ENCODE measurements at places on chromosomes 1 and 21.

DNA sequence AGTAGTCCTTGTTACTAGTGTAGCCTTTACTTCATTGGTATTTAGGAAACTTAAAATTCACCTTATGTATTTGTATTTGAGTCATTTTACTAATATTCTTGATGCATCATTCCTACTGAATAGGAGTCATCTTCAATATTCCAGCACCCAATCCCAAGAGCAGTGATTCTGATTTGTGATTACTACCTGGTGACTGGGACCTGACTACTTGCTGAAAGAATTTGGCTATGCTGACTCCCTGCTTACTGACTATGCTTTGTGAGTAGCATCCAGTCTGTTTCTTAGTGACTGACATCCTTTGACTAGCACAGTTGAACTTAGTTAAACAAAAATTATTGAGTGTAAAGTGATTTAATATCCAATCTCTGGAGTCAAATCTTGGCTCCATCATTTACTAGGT, 129.9 kb upstream of the NEGR1 start:
- DNase-seq = no peak

DNA sequence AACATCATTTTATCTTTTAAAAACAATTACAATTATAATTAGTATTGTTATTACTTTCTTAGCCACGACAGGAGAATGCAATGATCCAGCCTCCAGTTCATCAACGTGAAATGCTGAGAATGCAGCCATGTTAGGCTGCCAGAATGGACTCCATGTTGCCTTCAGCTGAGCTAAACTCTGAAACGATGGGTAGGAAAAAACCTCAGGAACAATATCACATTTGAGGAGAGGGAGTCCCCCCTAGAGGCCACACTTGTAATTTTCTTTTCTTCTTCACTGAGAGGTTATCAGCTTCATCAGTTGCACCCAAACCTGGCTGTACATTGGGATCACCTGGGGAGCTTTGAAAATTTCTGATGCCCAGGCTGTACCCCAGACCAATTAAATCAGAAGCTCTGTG, 34.6 kb upstream of the DNAH14 start:
- no peak for DNase-seq

GRCh38 chr1:235864931-235865525, 1.7 kb downstream of the LYST start:
- no peak for DNase-seq

DNA sequence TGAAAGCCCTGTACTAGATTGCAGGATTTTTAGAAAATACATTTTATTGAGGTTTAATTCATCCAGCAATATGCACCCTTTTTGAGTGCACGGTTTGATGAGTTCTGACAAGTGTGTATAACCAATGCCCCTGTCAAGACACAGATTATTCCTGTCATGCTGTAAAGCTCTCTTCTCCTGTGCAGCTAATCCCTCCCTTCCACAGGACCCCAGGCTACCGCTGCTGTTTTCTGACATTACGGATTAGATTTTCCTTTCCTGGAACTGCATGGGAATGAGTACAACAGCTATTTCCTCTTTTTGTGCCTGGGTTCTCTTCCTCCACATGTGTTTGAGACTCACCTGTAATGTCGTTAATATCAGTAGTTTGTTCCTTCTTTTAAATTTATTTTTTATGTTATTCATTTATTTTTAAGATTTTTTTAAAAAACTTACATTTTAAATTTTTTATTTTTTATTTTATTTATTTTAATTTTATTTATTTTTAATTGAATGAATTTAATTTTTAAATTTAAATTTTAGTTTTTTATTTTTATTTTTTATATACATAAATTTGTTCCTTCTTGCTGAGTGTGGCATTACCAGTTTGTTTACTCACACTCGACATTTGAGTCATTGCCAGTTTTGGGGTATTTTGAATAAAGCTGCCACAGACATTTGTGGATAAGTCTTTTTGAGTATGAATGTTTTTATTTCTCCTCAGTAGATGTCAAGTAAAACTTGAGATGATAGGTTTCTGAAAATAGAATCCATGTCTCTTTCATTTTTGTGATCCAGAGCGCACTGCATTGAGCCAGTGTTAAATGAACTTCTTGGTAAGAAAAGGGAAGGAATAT, 79.0 kb upstream of the B3GALT5 start:
- DNase-seq = no peak

- DNase-seq = no peak
Measured at GRCh38 chr1:66227966-66228365, 306.0 kb upstream of the SGIP1 start.

DNA sequence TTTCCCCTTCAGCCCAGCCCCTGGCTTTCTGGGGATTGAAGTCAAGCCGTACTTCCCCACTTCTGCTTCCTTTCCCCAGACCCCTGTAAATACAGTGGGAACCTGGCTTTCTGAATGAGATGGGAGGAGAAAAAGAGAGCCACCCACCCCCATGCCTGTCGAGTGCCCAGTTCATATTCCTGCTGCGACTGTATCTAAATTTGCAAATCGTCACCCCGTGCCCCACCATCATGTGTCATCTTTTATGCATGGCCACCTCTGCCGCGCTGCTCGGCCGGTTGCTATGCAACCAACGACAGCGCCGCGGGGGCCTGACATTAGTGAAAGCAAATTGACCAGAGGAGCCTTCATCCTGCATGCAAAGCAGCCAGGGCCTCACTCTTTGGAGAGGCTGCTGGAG, 143.0 kb downstream of the ELAVL4 start:
- DNase-seq = no peak

DNA sequence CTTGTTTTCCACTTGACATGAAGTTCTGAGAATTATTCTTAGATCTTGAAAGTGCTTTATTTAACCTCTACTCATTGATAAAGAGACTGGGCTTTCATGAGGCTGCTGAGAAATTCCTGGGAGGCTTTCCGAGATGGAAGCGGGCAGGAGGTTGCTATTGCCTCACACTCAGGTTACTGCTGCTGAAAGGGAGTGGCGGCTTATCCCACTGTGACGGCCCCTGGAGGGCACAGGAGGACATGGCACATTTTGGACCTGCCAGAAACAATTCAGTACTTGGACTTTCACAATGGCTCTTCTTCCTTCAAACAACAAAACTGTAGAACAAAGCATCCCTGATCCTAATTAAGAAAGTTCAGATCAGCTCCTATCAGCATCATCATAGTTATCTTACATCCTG, 16.2 kb upstream of the MARK1 start:
- DNase-seq = no peak

GRCh38 chr1:44119525-44119924, 904 bp downstream of the KLF17 start:
- no peak for DNase-seq

GRCh38 chr1:107897438-107898345, 67.3 kb downstream of the VAV3 start:
- no peak for DNase-seq

DNA sequence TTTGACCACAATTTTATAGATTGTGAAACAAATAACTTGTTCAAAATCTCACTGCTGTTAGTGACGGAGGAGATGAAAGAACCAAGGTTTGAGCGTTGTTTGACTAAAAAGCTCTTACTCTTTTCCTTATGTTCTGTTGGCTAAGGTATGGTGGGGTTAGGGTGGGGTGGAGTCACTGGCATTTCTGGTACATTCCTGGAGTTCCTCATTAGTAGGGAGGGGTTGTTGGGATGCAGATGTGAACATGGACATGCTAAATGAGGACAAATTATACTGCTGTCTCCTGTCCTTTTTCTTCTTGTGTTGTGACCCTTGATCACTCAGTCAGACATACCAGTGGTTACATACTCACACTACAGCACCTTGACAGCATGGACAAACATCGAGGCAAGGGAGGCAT, 26.2 kb upstream of the CD1D start:
- DNase-seq = no peak

DNA sequence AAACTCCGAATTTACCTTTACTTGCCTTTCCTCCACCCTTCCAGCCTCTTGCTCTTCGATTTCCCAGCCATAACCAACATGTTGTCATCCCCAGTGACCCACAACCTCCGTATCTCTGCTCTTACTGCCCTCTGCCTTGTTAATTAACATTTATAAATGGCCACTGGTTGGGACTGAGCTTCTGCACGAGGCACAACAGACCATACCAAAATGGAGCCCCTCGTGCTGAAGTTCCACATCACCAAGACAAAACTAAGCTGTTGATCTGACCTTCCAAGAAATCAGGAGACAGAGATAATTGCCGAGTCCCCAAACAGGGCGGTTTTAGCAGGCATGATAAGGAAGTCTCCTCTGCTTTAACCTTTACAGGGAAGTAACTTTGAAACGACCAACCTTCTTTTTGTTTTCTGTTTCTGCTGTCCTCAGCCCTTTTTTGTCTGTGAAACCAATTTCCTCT, 71.9 kb downstream of the NMNAT2 start:
- DNase-seq = no peak

- DNase-seq = no peak
Measured at GRCh38 chr1:154860156-154860870, 9.8 kb downstream of the KCNN3 start.

DNA sequence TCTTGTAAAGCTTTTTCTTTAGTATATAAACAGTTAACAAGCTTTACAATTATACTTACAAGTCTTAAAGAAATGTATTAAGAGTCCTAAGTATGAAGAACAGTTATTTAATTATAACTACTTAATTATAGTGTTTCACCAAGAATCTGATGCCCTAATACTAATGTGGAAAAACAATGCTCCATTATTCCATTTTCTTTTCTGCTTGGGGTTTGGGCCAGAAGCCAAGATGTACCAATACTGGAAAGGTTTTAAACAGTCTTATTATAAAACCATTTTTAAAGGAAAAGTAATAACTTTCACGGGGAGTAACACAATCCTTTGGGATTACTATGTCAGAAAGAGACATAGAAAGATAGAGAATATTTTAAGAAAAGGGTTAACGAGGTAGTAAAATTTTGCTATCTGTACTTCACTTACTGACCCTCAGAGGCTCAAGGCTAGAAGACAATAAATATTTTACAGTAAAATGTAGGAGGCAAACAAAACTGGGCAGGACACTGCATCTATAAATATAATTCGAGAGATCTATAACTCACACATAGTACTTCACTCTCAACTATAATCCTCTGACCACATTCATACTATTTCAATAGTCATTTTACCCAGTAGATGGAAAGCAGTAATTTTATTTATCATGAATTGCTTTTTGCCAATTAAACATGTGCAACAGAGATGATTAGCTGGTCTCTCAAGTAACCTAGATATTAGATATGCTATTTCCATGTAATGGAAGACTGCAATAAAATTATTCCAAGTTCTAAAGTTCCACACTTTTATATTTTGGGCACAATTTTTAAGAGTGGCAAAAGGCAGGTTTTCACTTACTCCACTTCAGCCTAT, 63.9 kb downstream of the LTN1 start:
- no peak for DNase-seq

DNA sequence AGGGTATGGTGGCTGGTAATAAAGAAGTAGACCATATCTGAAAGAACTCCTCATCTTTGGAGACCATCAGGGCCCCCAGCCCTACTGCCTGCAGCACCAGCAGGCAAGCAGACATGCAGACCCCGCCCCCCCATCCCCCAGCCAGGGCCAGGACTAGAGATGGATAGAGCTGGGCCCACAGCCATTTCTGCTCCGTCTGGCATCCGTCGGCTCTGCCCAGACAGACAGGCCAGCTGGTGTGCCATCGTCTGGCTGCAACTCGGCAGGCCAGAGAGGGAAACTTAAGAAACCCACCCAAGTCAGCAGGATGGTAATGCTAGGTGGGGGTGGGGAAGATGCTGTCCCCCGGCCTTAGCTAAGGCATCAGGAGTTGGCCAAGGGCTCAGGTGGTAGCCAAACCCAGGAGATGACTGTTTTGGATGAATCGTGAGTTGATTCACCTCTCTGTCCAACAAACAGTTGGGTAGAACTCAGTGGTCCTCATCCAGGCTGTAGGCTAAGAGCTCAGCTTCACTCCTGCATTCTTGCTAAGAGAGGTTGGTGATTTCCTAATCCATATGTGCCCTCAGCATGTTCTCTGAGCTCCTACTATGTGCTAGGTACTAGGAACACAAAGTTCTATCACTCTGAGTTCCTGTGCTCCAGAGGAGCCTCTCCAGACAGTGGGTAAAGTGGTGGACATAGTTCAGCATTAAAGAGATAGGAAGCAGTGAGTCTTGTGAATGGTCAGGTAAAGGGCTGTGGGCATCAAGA, 23.2 kb upstream of the TMEM222 start:
- no peak for DNase-seq

- DNase-seq = no peak
Measured at GRCh38 chr1:101959456-101959855, 37.3 kb downstream of the OLFM3 start.

DNA sequence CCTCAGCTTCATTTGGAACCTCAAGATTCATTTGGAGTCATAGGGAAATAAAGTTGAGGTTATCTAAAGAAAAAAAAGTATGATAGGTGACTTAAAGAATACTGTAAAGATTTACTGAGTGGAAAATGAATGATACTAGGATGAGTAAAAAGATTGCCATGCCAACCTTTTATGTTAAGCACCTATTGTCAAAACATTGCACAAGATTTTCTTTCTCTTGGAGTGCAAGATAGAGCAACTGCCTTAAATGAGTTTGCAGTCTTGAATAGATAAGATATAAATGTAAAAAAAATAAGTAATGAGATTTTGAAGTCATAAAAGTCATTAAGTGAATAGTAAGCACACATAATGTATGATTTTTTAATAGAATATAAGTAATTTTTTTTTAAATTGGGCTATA, 5.1 kb upstream of the ANGPTL1 start:
- no peak for DNase-seq

DNA sequence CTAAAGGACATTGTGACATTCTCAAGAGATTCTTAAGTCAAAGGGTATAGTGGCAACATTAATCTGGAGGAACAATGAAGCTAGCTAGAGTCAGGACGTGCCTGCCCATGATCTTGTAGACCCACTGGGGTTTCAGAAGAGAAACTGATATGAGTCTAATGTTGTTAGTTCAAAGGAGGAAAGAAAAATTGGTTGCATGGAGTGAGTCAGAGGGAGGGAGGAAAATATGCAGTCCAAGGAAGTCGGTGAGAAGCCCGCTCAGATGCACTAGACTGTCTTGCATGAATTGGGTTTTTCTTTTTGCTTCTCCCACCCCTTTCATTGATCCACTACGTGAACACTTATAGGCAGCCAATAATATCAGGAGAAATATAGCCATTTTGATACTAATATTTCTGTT, 53.8 kb upstream of the SYT14 start:
- DNase-seq = no peak

GRCh38 chr1:41313661-41314131, 47.5 kb upstream of the FOXO6 start:
- DNase-seq = no peak
